ENCODE measurements at places on chromosomes 1 and 21. TPM values are rescaled to one million over a fixed set of nuclear protein-coding genes. Genes with fewer than 3 reads are reported as not detected.

NUP210L gene
- total RNA-seq, result 0.04 TPM

RER1 gene
- total RNA-seq, result 152 TPM

- DNase-seq, result no peak
Observed at GRCh38 chr21:45630876-45631275, 12.6 kb upstream of the PCBP3 start.

DMBX1 gene
- 1.4 TPM for total RNA-seq

KIRREL1 gene
- 187 TPM for total RNA-seq

Data from A673 (cell line).